ENCODE measurements at places on chromosomes 11 and 22.

- no peak for DNase-seq
Measured at GRCh38 chr11:126039485-126040271, 23.0 kb downstream of the CDON start.

GRCh38 chr11:47413908-47414684, 5.7 kb downstream of the SLC39A13 start:
- no peak for DNase-seq

DNA sequence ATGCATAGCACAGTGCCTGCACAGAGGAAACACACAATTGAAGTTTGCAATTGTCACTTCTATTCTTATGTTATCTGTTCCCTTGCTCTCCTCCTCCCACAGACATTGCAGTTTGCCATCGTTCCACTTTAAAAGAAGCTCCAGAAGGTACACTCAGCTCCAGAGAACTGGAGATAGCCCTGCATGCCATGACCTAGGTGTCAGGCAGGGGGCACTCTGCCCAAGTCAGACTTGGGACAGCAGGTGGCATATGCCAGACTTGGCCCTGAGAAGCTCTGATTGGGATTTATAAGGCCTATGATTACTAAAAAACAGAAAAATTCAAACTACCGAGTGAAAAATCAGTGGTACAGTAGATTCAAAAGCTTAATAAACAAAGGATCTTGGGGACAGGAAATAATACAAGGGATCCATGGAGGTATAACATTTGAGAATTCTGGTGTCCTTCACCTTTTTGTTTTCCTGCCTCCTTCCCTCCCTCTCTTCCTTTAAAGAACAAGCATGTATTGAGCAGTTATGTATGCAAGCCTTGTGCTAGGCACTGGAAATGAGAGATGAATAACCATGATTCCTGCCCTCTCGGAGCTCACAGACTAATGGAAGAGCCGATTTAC, 40.0 kb downstream of the TENM4 start:
- no peak for DNase-seq

- DNase-seq = no peak
Measured at GRCh38 chr11:57541169-57541568, 3.8 kb downstream of the SMTNL1 start.

DNA sequence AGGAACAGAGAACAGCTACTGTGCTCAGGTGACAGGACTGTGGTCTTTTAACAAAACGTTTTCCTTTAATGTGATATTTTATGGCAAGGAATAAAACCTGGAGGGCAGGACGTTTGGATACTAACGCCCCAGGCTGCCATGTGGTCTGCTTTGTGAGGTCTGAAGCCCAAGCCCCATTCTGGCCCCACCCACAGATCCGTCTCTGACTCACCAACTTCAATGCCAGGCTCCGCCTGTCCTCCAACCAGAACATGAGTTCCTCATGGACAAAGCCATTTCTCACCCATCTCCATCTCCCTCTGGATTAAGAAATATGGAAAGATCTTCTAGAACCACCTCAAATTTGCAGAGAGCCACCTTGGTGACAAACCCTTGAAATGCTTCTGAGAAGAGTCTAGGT, 148.8 kb downstream of the CRYBB2 start:
- no peak for DNase-seq

GRCh38 chr11:57618438-57618837, 21.0 kb downstream of the SERPING1 start:
- no peak for DNase-seq

- no peak for DNase-seq
Measured at GRCh38 chr22:49925525-49926128, 7.2 kb downstream of the CRELD2 start.

DNA sequence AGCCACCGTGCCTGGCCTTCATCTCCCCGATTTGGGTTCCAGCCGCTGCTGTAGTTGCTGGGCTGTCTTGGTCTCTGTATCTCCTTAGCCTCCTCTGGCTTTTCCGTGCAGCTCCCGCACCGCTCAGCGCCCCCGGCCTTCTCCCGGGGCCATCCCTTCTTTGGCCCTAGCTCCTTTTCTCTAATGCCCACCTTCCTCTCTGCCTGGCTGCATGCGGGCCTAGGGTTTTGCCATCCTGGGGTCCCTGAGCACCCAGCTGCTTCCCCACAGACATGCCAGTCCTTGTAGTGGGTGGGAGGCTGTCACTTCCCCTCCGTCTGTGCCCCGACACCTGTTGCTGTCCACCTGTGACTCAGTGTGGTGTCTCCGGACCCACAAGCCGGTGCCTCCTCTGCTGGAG, 36.4 kb downstream of the KCNJ4 start:
- DNase-seq = no peak

DNA sequence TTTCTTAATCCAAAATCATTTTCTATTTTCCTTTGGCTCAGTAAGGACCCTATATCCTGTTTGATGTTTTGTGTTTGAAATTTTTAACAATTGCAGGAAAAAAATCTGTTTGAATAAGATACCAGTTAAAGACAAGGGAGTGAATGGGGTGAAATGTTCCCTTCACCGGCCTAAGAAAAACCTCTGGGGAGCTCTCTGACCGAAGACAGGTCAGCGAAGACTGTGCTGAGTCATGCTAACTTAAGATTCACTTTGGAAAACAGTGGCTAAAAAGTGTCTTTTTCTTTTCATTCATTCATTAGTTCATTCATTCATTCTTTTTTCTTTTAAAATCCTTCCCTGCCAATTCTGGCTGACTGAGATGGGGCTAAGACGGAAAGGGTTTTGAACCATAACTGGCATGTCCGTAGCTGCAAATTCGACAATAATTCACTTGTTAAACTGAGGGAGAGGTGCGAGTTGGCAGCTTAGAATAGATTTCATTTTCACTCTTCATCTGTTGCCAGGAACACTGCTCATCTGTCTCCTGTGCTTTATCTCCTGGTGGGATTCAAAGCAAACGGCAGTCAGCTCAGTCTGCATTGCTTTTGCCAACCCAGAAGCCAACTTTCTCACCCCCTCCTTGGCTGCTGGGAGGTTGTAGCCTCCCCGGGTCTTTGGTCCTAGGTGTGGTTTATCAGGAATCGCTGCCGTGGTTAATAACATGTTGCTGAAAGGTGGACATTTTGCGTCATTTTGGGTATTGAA, 434.0 kb upstream of the LARGE1 start:
- DNase-seq = no peak

- no peak for DNase-seq
Measured at GRCh38 chr11:65113361-65113756, 1.7 kb downstream of the TM7SF2 start.

DNA sequence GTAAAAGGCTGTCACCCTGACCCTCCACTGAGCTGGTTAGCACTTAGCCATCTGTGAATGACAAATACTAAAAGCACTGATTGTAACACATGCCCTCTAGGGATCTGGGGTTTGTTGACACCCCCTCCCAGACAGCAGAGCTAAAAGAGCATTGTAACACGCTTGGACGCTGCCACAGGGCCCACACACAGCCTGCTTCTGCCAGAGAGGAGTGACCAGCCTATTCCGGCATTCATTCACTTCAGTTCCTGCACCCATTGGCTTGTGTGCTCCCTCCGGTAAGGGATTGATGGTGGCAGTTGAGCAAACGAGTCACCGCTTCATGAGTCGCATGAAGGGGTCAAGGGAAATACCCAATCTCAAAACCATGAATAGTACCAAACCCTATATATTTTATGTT, 15.8 kb downstream of the OR10D3 start:
- DNase-seq = no peak

- no peak for DNase-seq
Measured at GRCh38 chr11:132674151-132674550, 858.1 kb downstream of the OPCML start.

DNA sequence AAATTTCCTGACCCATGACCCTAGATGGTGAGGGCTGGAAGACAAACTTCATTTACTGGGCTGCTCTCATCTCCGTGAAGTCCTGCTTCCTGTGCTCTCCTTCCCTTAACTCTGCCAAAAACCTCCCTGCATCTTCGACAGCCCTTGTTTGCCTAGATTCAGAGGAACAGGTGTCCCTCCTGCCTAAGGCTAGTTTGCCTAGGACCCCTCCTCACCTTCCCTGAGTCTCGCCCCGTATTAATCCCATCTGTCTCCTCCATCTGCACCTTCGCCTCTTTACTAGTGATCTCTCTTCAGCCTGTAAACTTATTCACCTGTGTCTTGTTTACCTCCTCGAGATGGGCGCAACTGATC, 33.1 kb downstream of the EIF3F start:
- DNase-seq = no peak

GRCh38 chr11:79116600-79116999, 324.2 kb downstream of the TENM4 start:
- DNase-seq = no peak

- no peak for DNase-seq
Measured at GRCh38 chr11:64659417-64660144, 63.4 kb downstream of the NRXN2 start.

GRCh38 chr11:68935066-68935465, 31.4 kb downstream of the IGHMBP2 start:
- DNase-seq = no peak

- DNase-seq = no peak
Measured at GRCh38 chr11:120473503-120473902, 38.0 kb upstream of the GRIK4 start.

DNA sequence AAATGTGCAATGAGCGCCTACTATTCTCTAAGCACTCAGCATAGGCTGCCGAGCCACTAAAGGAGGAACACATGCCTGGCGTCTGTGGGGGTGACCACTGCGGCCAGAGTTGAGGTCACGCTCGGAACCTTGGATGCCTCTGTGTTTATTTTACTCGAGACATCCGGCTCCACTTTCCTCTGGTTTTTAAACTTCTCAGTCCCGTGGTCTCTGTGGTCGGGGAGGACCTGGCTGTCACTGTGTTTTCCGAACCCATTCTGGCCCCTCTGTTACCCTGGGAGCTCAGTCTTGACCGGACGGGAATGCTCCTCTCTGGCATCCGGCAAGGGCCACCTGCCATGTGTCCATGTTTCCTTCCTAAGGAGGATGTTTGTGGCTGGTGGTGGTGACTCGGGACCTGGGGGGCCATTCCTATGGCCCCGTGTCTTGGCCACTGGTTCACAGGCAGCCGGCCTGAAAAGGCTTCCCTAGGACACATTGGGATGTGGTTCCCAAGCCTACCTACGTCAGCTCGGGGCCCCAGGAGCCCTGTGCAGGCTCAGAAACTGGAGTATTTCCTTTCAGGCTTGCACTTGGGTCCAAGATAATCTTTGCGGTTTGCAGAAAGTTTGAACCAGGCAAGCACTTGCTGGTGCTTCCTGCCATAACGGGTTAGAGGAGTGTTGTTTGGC, 46.7 kb upstream of the PARVG start:
- DNase-seq = no peak

- DNase-seq = no peak
Measured at GRCh38 chr11:13782390-13783075, 114.1 kb downstream of the FAR1 start.

DNA sequence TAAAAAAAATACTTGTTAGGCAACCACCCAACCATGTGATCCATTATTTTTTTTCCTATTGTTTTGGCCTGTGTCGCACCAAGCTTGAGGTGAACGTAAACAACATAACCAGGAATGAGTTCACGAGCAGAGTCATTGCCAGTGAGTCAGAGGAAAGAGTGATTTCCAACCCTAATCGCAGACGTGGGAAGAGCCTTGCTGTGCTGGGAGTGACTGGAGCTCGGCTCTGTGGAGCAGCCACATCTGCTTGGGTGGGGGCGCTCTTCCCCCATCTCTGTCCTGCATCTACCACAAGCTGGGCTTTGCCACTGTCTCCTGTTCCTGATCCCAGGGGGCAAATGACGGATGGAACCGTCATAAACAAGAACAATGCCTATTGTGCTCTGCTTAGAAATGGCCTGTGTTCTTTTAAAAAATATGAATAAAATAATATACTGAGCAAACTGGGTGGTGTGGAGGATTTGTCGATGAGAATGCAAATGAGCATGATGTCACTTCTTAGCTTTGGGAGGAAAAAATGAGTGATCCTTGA, 210.0 kb downstream of the KIRREL3 start:
- no peak for DNase-seq

DNA sequence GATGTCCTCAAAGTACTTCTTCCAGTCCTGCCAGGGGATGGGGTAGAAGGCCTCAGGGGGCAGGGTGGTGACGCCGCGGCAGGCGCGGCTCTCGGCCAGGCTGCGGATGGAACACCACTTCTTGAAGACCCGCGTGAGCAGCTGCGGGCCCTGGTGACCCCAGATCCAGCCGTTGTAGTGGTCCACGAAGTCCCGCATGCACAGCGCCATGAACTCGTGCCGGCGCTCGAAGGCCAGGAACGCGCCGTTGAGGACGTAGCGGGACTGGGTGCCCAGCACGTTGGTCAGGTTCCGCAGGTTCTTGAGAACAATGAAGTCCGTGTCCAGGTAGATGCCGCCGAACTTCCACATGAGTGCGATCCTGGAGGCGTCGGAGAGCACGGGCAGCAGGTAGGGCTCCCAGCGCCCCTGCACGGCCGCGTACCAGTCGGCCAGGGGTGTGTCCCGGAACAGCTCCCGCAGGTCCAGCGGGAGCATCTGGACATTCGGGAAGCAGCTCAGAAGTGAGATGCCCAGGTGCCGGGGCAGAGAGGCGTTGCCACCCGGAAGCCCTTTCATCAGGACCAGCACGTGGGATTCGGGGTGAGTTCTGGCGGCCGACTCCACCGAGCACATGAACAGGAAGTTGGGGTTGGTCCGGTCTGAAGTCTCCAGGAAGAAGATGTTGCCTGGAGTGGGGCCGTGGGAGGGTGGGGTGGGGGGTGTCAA, 27.5 kb downstream of the A4GALT start:
- DNase-seq = no peak

- DNase-seq = no peak
Measured at GRCh38 chr11:61173456-61173855, 12.2 kb upstream of the VPS37C start.

DNA sequence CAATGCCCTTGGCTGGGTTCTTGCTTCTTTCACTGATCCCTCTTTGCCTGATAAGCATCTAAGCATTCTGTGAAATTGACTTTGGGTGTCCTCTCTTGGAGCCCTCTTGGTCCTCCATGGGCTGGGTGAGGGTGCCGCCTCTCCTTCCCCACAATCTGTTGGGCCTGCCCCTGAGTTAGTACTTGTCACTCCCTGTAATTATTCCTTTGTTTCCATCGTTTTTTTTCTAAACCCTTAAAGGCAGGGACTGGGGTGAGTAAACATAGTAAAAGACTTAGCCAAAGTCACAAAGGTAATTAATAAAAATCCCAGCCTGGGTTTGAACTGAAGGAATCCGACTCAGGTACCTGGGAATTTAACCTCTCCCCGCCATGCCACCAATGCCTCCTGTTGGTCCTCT, 188.1 kb downstream of the MYO18B start:
- DNase-seq = no peak

GRCh38 chr11:2475136-2475918, 30.5 kb downstream of the KCNQ1 start:
- no peak for DNase-seq

GRCh38 chr11:120134106-120134930, 3.6 kb downstream of the TRIM29 start:
- no peak for DNase-seq

- DNase-seq = no peak
Measured at GRCh38 chr22:16131918-16132317, 442.1 kb downstream of the POTEH start.

GRCh38 chr22:46259374-46259773, 3.8 kb downstream of the PKDREJ start:
- DNase-seq = no peak

DNA sequence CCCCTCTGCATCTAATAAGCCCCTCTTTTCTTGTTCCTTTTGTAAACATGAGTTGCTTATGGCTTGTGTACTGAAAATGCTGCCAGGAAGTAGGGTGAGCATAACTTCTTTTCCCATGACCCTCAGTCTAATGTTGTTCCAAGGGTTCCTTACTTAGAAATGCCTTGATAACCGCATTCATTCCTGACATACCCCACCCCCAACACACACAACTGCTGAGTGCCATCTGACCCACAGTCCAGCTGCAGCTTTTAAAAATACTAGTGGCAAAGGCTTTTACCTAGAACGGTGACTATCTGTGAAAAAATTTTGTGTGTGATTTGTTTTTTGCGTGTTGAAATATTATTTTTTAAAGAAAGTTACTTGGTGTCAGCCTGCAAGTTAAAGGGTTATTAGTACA, 52.6 kb downstream of the ARHGAP42 start:
- DNase-seq = no peak
